ENCODE measurements at places on chromosomes 3 and 15.
A peak's percentile ranks its signal among the peaks of the same experiment; 100 is the strongest.

DNA sequence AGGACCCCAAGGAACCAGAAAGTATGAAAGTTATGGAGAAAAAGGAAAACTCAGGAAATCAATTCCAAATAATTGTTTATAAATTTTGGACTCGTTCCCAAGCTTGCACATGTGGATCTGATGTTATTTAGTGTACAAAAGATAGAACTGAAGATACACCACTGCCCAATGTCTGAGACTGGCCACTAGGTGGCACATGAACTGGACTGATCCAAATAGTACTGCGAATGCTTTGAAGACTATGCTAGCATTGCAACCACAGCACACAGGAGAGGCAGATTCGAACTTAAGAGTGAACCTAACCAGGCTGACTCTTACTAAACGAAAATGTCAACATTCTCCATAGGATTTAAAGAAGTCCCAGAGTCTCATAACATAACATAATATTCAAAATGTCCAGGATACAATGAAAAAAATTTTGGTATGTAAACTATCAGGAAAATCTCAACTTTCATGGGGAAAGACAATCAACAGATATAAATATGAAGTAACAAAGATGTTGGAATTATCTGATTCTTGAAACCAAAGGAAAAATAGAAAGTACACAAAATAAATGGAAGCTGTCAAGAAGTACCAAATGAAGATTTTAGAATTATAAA is 596.7 kb downstream of the FGF12 start:
- DNase-seq: peak; percentile 66

DNA sequence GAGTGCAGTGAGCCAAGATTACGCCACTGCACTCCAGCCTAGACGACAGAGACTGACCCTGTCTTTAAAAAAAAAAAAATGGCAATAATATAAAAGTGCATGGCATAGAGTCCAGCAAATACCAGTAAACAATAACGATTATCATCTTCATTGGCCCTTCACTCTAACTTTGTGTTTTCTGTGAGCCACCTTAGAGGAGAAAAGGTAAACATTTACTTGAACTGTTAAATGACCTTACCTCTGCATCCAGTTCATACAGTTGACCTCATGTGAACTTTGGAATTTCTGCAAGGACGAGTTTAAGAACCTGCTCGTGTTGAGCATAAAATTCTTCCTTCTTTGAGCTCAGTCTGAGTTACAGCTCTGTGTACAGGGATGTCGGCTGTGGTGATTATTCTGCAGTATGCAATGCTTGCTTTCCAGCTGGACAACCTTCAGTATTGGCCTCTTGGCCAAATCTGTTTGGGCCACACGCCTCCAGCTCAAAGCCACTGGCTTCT is 56.6 kb downstream of the RLBP1 start:
- DNase-seq: no peak

- DNase-seq: no peak
Measured at GRCh38 chr3:132723024-132723950, 1.1 kb upstream of the NPHP3 start.

DNA sequence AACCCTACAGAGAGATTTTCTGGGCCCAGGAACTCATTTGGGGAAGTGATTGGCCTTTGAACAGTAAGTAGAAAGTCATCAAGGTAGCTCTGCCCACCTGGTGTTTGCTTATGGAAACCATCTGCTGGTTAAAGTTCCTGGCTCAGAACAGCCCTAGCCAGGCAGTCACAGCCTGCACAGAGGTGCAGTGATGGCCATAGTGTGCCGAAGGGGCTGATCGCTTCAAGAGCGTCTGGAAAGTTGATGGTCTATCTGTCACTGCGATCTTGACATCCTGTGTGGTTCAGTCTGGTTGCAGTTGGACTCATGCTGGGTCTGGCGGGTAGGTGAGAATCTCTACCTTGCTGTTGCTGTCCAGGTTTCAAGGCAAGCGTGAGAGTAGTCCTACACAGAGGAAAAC is 151.6 kb downstream of the SLCO3A1 start:
- no peak for DNase-seq

GRCh38 chr3:159346271-159346903 is 544.5 kb downstream of the MFSD1 start:
- peak; percentile 12 for DNase-seq

GRCh38 chr3:136177876-136178275 is 18.3 kb downstream of the MSL2 start:
- no peak for DNase-seq

DNA sequence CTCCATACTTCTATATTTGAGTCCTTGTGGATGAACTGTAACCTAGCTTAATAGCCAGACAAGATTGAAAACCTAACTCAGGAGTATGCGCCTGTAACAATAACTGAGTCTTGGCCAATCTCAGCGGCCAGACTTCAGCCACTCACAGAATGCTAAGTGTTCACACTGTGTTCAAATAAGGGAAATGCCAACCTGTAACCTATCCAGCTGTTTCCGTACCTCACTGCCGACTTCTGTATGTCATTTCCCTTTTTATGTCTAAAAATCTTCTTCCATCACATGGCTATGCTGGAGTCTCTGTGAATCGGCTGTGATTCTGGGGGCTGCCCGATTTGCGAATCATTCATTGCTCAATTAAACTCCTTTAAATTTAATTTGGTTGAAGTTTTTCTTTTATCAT is 169.2 kb downstream of the NFKBIZ start:
- DNase-seq: peak; percentile 18

GRCh38 chr3:77247061-77247460 is 207.2 kb downstream of the ROBO2 start:
- DNase-seq: peak; percentile 52

- DNase-seq: no peak
Measured at GRCh38 chr3:41167722-41168497, 31.4 kb upstream of the CTNNB1 start.

GRCh38 chr15:25780479-25781255 is 82.5 kb downstream of the ATP10A start:
- no peak for DNase-seq

DNA sequence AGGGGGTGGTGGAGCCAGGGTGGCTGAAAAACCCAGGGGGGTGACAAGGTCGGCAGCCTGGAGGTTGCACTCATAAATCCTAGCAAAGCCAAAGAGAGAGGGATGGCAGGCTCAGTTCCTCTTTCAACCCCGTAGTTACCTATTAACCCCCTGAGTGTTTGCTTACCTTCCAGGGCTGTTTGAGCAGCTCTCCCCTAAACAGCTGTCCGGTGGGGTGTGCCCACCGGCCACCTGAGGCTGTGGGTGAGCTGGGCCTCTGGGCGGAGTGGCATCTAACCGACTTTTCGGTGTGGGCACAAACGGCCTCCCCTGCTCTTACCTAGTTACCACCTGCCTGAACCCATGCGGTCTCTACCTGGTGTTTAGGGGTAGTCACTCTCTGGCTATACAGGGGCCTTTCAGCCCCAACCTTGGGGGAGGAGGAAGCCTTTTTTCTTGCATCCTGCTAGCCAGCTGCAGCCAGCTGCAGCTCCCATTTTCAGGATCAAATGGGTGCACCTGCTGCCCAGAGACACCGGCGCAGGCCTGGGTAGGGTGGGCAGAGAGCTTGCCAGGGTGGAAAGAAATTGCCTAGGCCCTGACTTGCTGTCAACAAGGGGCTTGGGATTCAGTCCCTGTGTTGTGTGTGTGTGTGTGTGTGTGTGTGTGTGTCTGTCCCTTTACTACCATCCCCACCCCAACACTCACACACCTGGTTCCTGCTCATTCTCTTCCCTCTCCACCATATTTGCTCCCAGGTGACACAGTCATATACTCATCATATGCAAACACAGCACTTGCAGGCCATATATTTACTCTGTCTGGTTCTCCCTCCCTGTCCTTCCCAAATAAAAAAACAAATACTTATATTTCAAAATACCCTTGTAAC is 3.7 kb downstream of the DLL4 start:
- DNase-seq: no peak

GRCh38 chr3:127093312-127093711 is 99.6 kb upstream of the PRR23E start:
- DNase-seq: no peak

- DNase-seq: no peak
Measured at GRCh38 chr3:134389865-134390264, 15.6 kb upstream of the AMOTL2 start.

DNA sequence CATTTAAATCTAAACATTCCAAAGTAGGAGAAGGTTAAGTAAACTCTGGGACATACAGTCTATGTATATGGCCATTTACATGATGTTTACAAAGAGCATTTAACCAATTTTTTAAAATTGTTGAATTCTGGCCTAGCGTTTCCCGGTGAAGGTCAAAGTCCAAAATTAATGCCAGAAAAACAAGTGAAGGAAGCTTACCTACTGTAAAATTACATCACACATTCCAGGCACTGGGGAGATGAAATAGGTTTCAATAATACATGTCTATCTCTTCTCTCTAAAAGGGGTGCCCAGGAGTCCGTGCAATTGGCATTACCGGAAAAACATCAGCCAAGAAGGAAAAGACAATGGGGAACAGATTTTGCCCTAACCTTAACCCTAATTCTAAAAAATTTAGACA is 358.8 kb downstream of the VPS13C start:
- no peak for DNase-seq

DNA sequence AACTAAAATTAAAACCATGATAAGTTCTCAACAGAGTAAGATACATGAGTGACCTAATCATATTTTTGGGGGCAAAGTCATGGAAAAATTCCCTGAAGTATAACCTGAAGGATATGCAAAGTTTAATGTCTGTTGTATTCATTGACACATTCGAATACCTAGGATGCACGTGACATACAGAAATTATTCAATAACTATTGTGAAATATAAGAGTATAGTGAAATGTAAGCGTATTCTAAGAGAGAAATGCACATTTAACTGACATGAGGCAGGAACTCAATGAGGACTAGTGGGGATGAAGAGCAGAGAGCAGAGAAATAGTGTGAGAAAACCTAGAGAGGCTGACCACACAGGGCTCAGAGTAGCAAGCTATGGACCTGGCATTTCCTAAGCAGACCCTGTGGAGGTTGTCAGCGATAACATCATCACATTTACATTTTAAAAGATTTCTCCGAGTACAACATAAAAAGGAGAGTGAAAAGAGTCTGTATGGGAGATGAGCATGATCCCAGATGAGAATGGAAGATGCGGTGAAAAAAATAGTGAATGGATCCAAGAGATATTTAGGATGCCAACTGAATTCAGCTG is 588.8 kb downstream of the MAGI1 start:
- no peak for DNase-seq

- DNase-seq: peak; percentile 75
Measured at GRCh38 chr3:112582244-112582874, 20.5 kb downstream of the SLC35A5 start.

- no peak for DNase-seq
Measured at GRCh38 chr3:174620138-174620537, 239.0 kb upstream of the NAALADL2 start.

GRCh38 chr3:69384326-69384725 is 1.6 kb downstream of the FRMD4B start:
- DNase-seq: no peak

- DNase-seq: no peak
Measured at GRCh38 chr3:150140614-150141321, 170.1 kb upstream of the PFN2 start.

DNA sequence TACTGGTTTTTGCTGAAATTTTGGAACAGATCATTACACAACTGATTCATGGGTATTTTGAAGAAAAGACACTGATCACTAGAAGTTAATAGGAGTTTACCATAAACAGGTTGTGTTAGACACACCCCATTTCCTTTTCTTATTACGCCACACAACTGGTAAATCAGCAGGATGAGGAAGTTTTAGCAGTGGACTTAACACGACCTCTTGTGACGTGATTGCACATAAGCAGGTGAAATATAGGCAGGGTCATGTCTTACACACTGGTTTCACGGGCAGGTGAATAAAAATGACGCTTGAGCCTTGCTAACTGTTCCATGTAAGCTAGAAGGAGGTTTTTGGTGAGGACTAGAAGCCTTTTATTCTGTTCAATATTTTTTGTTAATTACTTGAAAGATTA is 27.1 kb upstream of the TPRG1 start:
- DNase-seq: no peak

DNA sequence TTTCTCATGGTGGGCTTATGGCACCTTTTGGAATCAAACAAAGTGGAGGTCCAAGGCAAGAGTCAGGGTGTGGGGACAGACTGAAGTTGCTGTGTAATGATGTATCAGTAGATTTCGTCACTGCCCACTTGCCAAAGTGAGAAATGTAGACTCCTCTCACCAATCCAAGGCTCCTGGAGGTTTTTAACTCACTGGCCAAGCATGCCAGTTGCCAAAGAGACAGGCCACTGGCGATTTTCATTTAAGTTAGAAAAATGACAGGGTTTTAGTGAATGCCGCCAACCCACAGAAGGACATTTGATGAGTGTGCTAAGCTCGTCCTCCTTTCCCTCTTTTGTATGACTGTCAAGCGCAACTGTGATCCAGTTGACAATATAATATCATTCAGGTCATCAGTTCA is 209.2 kb downstream of the FEZF2 start:
- no peak for DNase-seq

DNA sequence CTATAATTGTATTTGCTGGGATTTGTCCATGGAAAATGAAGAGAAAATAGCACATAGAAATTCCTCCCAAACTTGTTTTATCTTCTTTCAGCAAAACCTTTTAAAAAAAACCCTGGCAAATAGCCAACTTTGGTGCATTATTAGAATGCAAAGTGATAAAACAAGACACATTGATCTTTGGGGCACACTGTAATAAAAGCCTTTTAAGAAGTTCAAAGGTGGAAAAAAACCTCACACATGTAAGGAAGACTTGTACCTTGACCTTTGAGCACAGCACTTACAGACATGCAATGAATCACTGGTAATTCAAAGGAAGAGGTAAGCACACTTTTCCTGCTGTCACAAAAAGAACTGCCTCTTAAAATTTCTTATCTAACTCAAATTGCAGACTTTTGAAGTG is 8.0 kb upstream of the MORC1 start:
- no peak for DNase-seq

DNA sequence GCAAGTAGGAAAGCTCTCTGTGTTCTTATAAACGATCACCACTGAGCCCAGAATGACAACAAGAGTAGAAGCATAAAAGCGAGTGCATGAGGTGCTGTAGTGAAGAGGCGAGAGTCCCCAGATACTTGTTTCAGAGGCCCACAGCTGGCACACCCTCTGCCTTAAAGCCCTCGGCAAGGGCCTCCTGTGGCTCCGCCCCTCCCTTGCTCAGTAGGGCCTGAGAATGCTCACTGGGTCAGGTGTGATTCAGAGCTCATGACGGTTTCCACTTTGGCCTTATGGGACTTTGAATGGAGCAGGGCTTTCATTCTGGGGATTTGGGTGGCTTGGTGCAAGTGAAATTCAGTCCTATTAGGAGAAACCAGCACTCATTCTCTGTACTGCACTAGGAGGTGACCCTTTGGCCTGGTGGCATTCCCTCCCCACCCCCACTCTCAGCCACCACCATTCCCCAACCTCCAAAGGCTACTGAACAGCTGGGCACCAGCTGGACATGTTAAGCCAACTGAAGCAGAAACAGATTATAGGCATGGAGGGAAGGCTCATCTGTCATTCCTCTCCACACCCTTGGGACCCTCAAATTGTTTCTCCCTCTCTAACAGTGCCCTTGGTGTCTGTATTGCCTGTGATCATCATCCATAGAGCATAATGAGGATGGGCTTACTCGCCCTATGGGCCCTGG is 109.6 kb upstream of the CTDSPL start:
- DNase-seq: no peak

GRCh38 chr15:69994429-69995205 is 103.1 kb downstream of the TLE3 start:
- DNase-seq: no peak

GRCh38 chr15:41161736-41162135 is 45.7 kb upstream of the INO80 start:
- no peak for DNase-seq

- peak; percentile 52 for DNase-seq
Measured at GRCh38 chr3:10374311-10374710, 53.4 kb upstream of the SEC13 start.

Data from Ammon's horn (tissue), 1 donor.